Fibroblast of lung (primary cell): ENCODE measurements at places on chromosomes 11 and 22. TPM values are rescaled to one million over a fixed set of nuclear protein-coding genes. Genes with fewer than 3 reads are reported as not detected.
A peak's percentile ranks its signal among the peaks of the same experiment; 100 is the strongest.

GRCh38 chr11:19577391-19577975, 135.2 kb upstream of the NAV2 start:
- no peak overlapping the region for H3K4me3 ChIP-seq
- H3K4me1 ChIP-seq, result peaks cover 19% of the 10 kb centered on the region
- no peak overlapping the region for H3K27ac ChIP-seq
- H3K36me3 ChIP-seq, result no peaks in the 10 kb centered on the region
- DNase-seq, result peak; percentile 48
- H3K27me3 ChIP-seq, result no peaks in the 10 kb centered on the region

The OSBP2 gene
- 0.51 and 3.8 TPM in 2 replicates for total RNA-seq

The CACNA1I gene
- under 0.01 TPM in 1 of 2 replicates, not detected in the other for total RNA-seq

DNA sequence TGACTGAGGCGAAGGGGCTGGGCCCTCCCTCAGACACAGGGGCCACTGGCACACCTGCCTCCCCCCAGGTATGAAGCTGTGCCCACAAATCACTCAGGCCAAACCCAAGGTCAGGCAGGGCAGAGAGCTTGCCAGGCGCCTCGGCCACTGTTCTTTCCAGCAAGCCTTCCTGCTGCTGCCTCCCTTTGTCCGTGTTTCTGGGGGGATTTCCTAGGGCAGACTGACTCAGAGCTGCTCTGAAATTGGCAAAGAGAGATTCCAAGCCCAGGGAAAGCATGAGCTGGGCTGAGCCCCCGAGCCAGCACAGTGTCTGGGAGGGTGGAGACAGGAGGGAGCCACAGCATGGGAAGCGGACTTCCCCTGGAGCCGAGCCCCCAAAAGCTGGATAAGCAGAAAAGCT, 33.2 kb downstream of the PPP2R1B start:
- peaks cover 55% of the 10 kb centered on the region for H3K4me1 ChIP-seq
- H3K27ac ChIP-seq, result peak overlapping the region; percentile 100
- H3K36me3 ChIP-seq, result peaks cover 5% of the 10 kb centered on the region
- peak; percentile 73 for DNase-seq
- no peak overlapping the region for H3K4me3 ChIP-seq

DNA sequence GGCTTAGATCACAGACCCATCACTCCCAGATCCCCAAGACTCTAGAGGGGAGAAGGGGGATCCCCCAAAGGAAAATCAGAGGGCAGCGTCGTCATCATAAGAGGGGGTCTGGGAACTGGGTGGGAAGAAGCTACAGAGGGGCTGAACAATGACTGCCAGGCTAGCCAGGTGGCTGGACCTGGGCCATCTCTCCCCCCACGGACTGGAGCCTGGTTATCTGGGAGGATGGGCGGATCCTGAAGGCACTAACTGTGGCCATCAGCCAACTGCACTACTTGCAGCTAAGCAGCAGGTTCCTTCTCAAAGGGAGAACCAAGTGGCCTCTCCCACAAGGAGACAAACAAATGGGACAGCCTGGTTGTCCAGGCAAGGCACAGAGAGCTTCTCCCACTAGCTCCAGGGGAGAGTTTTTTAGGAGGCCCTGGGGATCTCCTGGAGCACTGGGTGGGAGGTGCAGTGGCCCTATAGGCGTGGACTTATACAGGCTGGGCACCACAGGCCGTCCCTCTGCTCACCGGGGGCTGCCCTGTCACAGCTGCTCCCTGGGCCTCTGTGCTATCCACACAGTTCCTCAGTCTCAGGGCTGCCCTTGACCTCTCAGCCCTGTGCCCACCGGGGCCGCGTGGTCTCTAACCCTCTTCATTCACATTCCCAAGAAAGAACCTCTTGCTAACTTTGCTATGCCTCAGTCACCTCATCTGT, 15.4 kb downstream of the P2RY6 start:
- no peak overlapping the region for H3K27ac ChIP-seq
- H3K4me1 ChIP-seq, result peaks cover 7% of the 10 kb centered on the region
- no peaks in the 10 kb centered on the region for H3K36me3 ChIP-seq
- no peaks in the 10 kb centered on the region for H3K27me3 ChIP-seq

DNA sequence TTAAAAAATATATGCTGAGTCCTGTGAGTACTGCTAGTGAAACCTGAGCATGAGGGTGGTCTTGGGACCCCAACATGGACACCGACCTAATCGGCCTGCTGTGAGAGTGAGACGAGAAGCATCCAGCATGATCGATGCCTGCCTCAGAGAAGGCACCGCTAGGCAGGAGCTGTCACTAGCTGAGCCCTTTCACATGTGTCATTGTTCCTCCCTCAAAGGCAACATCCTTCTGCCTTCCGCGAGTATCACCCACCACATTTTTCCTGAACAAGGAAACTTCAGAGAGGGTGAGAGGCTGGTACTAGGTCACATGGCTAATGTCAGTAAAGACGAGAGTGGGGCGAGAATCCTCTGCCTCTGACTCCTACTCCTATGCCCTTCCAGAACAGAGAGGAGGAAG, 35.6 kb downstream of the AP1B1 start:
- H3K4me3 ChIP-seq, result no peak overlapping the region
- DNase-seq, result no peak
- H3K27me3 ChIP-seq, result no peaks in the 10 kb centered on the region

The SLC22A6 gene
- not detected in 2 replicates for total RNA-seq

DNA sequence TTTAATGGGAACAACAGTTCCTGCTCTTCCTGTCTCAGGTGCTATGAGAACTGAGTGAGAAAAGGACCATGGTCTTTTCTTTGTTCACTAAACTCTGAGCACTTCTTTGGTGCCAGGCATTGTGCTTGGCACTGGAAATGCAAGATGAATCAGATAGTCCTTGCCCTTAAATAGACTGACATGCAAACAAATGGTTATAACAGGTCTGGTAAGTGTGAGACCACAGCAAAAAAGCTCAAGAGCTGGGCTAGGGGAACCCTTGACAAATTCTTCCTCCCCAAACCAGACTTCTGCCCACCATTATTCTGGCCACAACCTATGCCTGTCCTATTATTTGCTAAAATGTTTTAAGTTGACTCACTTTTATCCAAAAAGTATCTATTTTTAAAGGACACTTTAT, 5.1 kb downstream of the SLC43A3 start:
- DNase-seq, result no peak
- peaks cover 10% of the 10 kb centered on the region for H3K36me3 ChIP-seq
- no peak overlapping the region for H3K27ac ChIP-seq
- H3K4me3 ChIP-seq, result no peak overlapping the region
- no peaks in the 10 kb centered on the region for H3K27me3 ChIP-seq

DNA sequence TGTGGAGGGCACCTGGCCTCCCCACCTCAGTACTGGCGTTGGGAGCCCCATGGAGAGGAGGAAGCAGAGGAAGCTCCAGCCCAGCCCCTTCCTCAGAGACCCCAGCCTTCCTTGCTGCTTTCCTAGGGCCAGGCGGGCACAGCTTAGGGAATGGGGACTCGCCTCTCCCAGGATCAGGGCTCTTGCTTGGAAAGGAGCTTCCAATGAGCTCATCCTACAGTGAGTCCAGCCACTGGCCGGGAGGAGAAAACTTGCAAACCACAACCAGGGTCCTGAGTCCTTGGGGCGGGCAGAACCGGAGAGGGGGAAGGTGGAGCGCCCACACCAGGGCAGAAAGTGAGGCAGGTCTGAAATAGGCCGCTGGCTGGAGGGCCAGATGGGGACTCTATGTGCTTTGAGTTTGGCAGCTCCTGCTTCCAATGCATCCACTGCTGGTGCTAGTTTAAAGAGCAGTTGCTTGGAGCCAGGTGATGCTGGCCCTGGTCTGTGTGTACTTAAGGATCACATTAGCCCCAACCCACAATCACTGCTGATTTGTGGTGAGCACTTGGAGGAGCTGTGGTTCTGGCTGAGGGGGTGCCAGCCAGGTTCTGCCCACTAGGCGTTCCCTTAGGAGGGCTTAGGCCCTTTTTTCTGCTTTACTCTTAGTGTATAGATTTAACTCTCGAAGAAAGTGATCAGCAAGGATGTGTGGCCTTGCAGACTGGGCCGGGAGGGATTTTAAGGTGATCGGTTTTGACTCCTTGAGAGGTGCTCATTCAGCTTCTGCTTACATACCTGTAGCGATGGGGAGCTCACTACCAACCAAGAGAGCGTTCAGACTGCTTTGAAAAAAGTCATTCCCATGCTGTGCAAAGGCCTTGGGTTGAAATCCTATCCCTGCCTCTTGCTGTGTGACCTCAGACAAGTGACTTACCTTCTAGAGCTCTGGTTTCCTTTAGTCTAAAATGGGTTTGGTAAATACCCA, 81.9 kb downstream of the TP53I11 start:
- DNase-seq, result no peak
- H3K4me1 ChIP-seq, result no peaks in the 10 kb centered on the region
- H3K27ac ChIP-seq, result no peak overlapping the region
- no peaks in the 10 kb centered on the region for H3K36me3 ChIP-seq

- H3K27ac ChIP-seq, result no peak overlapping the region
- no peaks in the 10 kb centered on the region for H3K36me3 ChIP-seq
- no peak for DNase-seq
- no peaks in the 10 kb centered on the region for H3K4me1 ChIP-seq
- no peak overlapping the region for H3K4me3 ChIP-seq
These were observed 57.0 kb downstream of the ANO1 start for GRCh38 chr11:70135142-70135541.

DNA sequence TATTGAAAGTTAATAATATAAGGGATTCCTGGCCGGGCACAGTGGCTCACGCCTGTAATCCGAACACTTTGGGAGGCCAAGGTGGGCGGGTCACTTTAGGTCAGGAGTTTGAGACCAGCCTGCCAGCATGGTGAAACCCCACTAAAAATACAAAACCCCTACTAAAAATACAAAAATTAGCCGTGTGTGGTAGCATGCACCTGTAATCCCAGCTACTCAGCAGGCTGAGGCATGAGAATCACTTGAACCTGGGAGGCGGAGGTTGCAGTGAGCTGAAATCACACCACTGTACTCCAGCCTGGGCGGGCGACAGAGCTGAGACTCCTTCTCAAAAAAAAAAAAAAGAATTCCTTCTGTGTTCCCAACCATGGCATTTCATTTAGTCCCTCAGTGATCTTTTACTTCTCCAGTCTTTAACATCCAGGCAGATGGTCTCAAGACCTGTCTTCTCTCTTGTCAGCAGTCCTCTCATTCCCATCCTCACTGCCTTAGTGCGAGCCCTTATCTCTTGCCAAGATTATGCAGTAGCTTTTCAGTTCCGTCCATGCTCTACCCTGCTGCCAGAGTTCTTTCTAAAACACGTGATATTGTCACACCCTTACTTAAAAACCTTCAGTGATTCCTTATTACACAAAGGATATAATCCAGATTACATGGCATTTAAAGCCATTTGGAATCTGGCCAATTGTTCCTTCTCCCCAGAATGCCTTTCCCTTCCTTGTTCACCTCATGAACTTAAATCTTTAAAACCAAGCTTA, 17.9 kb downstream of the RTN3 start:
- H3K36me3 ChIP-seq, result peaks cover 1% of the 10 kb centered on the region
- H3K4me3 ChIP-seq, result no peak overlapping the region
- no peak overlapping the region for H3K27ac ChIP-seq
- DNase-seq, result no peak
- H3K27me3 ChIP-seq, result no peaks in the 10 kb centered on the region

The FOLR1 gene
- total RNA-seq, result not detected in 2 replicates
